ENCODE measurements at places on chromosomes 16 and 17.

DNA sequence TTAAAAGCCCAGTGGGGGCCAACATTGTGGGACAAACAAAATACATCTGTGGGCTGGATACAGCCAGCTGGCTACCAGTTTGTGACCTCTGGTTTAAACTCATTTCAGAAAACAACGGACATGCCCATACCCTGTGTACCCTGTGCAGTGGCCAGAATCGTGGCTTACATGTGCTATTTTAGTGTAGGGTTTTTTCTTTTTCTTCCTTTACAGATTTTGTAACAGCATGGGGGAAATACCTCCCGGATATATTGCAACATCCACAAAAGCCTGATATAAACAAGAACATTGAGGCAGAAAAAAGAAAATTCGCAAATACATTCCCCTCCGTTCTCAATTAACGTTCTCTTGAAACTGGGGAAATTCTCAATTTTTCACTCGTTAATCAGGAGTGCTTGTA is 7.3 kb downstream of the HS3ST4 start:
- DNase-seq: no peak

GRCh38 chr17:73724990-73725389 is 80.7 kb upstream of the SDK2 start:
- no peak for DNase-seq

DNA sequence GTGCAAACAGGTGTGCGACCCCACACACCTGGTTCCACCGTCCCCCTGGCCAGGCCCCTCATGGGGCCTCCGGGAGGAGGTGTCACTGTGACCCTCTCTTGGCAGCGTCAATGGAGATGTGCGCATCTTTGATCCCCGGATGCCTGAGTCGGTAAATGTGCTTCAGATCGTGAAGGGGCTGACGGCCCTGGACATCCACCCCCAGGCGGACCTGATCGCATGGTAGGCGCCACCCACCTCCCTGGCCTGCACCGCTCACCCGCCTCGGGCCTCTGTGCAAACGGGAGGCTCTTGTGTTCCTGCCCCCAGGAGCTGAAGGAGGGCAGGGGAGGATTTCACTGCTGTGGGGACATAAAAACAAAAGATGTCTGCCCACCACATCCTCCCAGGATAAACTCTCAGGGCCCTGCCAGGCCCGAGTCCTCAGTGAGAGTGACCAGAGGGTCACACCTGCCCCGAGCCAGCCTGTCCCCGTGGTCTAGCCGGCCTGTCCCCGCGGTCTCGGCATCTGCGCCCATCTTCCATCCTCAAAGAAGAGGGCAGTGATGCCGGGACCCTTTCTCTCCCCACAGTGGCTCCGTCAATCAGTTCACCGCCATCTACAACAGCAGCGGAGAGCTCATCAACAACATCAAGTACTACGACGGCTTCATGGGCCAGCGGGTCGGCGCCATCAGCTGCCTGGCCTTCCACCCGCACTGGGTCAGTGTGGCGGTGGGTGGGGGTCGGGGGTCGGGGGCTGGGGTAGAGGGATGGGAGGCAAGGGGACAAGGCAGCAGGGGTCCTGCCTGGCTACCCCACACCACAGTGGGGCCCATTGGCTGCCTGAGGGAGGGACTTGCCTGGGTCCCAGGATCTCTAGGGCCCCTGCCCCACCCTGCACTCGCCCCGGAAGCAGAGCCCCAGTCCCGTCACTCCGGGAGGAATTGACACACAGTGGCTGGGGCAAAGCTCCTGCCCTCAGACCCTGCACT is 29.0 kb upstream of the CHMP6 start:
- no peak for DNase-seq

DNA sequence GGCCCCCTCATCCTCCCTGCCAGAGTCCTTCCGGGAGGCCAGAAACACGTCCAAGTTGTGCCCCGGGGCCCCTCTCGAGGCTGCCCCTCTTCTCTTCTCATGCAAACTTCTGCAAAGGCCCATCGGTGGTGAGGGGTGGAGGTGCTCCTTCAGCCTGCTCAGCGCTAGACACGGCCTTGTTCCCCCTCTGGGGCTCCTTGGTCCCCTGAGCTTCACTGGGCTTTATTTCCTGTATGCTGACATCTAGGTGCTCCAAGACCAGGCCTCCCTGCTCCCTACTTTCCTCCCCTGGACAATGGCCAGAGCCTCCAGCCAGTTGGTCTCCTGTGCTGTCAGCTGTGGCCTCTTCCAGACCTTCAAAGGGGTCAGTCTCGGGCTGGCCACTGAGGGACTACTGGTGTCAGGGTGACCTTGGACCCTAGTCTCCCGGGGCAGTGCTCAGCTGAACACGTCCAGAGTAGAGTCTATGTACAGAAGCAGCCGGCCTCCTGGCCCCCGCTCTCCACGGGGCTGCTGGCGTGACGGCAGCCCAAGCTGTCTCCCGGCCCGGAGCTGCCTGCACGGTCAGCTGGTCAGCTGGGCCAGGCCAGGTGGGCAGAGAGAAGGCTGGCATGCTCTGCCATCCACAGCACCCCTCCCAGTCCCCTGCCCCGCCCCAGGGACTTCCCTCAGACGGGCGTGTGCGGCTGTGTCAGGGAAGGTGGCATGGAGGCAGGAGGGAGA is 1.7 kb upstream of the PRR35 start:
- DNase-seq: no peak

- no peak for DNase-seq
Observed at GRCh38 chr17:73100363-73100762, 7.9 kb upstream of the SLC39A11 start.

DNA sequence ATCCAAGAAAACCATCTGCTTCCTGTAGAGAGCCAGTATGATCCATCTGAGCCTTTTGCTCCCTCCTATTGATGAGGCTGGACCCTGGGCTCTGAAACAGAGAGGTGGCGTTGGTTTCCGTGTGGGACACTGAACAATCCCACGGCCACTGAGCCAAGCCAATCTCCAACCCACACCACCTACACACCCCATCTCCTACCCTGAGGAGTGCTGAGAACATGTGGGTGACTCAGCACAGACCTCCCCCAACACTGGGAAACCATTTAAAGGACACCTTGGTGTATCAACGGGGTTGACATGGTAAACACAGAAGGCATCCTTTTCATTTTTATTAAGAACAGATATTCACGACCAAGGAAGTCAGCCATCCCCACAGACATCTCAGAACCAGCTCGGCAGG is 332.1 kb downstream of the SLC39A11 start:
- DNase-seq: no peak

GRCh38 chr16:86398622-86399021 is 111.7 kb upstream of the FOXF1 start:
- no peak for DNase-seq

DNA sequence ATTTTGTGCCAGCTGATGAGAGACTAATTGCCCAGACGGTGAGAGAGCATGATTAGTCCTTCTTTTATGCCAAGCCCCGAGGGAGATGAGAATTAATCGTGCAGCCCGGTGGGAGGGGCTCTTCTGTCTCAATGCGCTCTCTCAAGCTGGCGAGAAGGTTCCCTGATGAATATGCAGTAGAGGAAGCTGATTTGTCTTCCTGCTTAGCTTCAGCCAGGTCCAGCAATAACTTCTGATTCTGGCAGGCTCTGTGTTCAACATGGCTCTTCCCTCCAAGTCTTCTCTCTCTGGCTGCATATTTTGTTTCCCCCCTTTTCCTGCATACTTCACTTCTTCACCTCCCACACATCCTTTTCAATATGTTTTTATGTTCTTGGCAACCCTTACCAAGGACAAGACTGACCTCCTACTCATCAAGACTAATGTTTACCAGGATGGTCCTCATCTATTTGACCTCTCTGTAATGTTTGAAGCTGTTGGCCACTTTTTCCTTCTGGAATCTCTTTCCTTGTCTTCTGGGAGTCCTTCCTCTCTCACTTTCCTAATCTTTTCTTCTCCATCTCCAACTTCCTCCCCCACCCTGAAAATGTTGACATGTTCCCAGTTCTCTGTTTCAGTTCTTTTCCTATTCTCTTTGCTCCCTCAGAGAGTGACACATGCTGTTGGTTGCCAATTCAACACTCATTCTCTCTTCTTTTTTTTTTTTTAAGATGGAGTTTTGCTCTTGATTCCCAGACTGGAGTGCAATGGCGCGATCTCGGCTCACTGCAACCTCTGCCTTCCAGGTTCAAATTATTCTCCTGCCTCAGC is 33.1 kb downstream of the ARL4D start:
- no peak for DNase-seq

GRCh38 chr16:87931504-87931903 is 4.8 kb downstream of the CA5A start:
- DNase-seq: no peak

DNA sequence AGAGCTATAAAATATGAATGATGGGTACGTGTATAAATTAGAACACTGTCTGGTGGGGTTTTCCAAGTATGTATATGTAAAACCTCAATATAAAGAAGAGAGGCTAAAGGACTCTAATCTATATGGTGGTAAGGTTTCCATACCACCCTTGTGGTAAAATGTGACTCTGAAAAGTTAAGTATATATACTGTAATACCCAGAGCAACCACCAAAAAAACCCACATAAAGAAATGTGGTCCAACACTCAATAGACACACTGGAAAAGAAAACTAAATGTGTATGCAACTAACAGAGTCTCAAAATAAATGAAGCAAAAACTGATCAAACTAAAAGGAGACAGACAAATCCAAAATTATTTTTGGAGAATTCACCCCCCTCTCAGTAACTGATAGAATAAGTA is 72.2 kb downstream of the XPO6 start:
- DNase-seq: no peak

- DNase-seq: peak; percentile 23
Observed at GRCh38 chr16:83898463-83899271, at the start of gene MLYCD. Gene MLYCD, plus strand, starts transcription at chr16:83899115. Its CDS starts 30 bp downstream, at chr16:83899145.

DNA sequence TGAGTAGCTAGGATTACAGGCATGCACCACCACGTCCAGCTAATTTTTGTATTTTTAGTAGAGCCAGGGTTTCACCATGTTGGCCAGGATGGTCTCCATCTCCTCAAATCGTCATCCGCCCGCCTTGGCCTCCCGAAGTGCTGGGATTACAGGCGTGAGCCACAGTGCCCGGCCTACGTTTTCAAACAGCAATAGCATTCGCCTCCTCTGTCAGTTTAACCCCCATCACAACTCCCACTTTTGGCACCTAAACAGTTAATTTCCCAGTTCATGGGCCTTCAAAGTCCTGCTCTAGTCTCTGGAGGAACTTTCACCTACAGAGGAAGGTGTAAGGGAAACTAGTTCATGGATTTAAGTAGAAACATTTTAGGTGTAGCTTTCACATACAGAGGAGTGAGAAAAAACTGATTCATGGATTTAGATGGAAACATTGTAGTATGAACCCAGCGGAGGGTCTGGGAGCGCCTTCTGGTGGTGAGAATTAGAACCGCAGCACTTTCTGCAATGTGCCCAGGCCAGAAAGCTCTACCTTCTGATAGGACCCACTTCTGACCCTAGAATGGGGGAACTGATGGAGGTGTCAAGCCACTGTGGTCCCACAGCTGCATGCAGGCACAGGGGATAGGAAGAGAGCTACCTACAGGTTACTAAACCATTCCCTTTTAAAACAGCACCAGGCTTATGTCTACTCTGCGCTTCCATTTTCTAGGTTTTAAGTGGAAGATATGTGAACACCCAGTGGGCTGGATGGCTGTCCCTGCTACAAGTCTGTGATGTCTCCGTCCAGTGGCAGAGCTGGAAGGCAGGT is 12.0 kb upstream of the MEOX1 start:
- DNase-seq: no peak

GRCh38 chr17:80446645-80447405 is 29.6 kb downstream of the NPTX1 start:
- DNase-seq: peak; percentile 24

DNA sequence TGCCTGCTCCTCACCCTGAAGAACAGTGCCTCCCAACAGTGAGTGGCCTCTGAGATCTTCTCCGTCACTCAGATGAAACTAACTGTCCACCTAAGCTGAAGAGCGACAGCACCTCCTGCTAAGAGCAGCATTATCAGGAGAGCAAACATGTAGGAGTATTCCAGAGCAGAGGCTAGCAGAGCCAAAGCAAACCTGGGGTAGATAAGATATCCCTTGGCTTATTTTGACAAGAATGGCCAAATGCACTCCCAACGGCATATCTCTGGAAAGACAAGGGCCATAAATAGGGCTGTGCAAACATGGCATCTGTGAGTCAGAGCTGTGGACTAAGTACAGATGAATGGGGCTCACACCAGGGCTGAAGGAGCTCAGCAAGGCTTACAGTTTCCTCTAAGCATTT is 96.3 kb downstream of the NDEL1 start:
- no peak for DNase-seq

Data from amniotic stem cell (primary cell).